ENCODE measurements at places on chromosomes 3 and 15. TPM values are rescaled to one million over a fixed set of nuclear protein-coding genes. Genes with fewer than 3 reads are reported as not detected.

- no peaks in the 10 kb centered on the region for H3K36me3 ChIP-seq
- H3K4me1 ChIP-seq, result no peaks in the 10 kb centered on the region
- H3K4me3 ChIP-seq, result no peak overlapping the region
- H3K27ac ChIP-seq, result no peak overlapping the region
- H3K27me3 ChIP-seq, result peaks cover 6% of the 10 kb centered on the region
Measured at GRCh38 chr15:73318463-73319351, 50.1 kb downstream of the HCN4 start.

DNA sequence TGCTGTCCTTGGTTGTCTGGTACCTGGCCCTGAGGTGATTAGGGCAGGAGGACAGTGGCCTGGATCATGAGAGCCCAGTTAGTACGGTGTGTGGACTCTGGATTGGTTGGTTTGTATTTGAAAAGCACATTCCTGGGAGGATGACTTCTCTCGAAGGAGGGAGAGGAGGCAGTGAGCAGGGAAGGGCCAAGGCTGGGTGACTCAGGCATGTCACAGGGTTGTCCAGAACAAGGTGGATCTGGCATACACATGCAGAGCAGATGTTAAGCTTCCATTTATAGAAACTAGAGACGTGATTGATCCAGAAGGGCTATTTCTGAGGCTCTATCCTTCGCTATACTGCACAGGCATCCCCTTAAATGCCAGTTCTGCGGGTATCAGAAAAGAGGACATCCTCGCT lies 34.4 kb downstream of the FAM240A start:
- no peaks in the 10 kb centered on the region for H3K4me1 ChIP-seq
- H3K4me3 ChIP-seq, result no peak overlapping the region
- H3K27me3 ChIP-seq, result no peaks in the 10 kb centered on the region
- H3K27ac ChIP-seq, result no peak overlapping the region
- DNase-seq, result no peak

GRCh38 chr3:15681668-15682067 lies 80.1 kb downstream of the BTD start:
- no peak overlapping the region for H3K4me3 ChIP-seq
- H3K4me1 ChIP-seq, result peaks cover 15% of the 10 kb centered on the region
- H3K36me3 ChIP-seq, result peaks cover 29% of the 10 kb centered on the region
- no peaks in the 10 kb centered on the region for H3K27me3 ChIP-seq

DNA sequence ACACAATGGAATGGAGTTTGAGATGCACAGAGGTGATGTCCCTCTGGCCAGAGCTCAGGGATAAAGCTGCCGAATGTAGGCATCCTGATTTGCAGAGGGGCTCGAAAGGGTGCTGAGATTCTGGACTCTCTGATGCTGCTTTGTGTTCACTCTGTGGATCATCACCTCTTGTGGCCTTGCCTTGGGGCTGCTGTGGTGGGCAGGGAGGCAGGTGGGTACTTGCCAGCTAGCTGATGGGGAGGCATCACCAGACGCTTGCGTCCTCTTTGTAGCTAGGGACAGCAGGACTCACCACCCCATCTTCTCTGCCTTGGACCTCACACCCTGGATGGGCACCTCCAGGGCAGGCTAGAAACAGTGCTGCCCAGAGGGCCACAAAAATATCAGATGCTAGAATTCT lies 14.6 kb upstream of the RASGRF1 start:
- no peaks in the 10 kb centered on the region for H3K27me3 ChIP-seq
- no peak for DNase-seq
- no peaks in the 10 kb centered on the region for H3K36me3 ChIP-seq

FEZF2 gene
- not detected for total RNA-seq

GRCh38 chr3:117488983-117489382 lies 779.4 kb downstream of the TUSC7 start:
- no peak for DNase-seq
- H3K4me1 ChIP-seq, result peaks cover 3% of the 10 kb centered on the region
- H3K4me3 ChIP-seq, result no peak overlapping the region
- H3K27ac ChIP-seq, result no peak overlapping the region
- H3K27me3 ChIP-seq, result no peaks in the 10 kb centered on the region

NTRK3 gene
- 11.5 TPM for total RNA-seq

DNA sequence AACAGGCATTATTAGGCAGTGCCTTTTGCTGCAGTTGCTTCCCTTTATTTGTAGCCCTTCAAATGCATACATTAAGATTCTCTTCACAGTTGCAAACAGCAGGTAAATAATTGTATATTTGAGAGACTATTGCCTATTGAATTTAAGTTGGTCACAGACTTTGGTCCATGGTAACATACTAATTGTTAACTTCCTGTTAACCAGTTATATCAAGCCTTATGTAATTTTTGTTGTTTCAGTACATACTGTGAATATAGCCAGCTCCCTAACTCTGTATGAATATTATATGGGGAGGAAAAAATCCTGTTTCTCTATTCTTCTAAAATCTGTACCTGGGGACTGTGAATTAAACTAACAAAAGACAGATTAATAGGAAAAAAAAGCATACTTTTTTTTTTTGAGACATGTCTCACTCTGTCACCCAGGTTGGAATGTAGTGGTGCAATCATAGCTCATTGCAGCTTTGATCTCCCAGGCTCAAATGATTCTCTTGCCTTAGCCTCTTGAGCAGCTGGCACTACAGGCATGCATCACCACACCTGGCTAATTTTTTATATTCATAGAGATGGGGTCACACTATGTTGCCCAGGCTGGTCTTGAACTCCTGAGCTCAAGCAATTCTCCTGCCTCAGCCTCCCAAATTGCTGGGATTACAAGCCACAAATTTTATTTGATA lies 53.2 kb downstream of the CHL1 start:
- H3K36me3 ChIP-seq, result no peaks in the 10 kb centered on the region
- no peak overlapping the region for H3K4me3 ChIP-seq
- no peak overlapping the region for H3K27ac ChIP-seq
- DNase-seq, result no peak

Measured in upper lobe of left lung (tissue), 6 donors.